Smooth muscle cell of the brain vasculature (primary cell): ENCODE measurements at places on chromosomes 12 and 14.

GRCh38 chr14:55249423-55249822 is 21.8 kb upstream of the FBXO34 start:
- DNase-seq: no peak

DNA sequence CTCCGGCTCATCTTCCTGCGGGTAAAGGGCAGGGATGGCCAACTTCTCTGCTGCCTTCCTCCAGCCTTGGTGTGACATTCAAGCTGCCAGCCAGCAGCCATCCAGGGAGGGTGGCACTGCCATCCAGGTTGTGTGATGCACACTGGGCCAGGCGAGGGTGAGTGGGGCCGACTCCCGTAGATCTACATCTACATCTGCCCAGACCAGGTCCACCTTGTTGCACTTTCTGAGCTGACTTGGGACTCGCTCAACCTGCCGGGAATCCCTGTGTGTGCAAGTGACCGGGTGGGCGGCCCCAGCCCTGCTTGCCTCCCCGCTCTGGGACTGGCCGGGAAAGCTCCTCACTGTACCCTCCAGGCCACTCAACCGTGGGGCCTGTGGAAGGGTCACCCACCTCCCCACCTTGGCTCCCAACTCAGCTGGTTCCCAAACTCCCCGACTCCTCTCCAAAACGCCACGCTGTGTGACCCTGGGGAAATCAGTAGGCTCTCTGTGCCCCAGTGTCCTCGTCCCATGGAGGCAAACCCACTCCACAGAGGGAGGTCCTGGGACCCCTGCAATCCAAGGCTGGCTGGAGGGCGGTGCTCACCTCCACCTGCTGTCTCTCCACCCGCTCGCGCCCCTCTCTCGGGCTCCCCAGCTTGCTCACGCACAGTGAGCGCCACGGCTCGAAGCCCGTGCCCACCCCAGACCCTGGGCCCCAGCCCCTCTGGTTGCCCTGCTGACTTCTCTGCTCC is 14.7 kb downstream of the JAG2 start:
- DNase-seq: no peak

GRCh38 chr14:66249544-66249943 is 236.6 kb upstream of the CCDC196 start:
- DNase-seq: no peak

GRCh38 chr14:96554315-96554910 is 52.2 kb downstream of the PAPOLA start:
- no peak for DNase-seq

- DNase-seq: no peak
These were observed 192.8 kb downstream of the TBX5 start for GRCh38 chr12:114213055-114213581.

GRCh38 chr12:105474672-105475071 is 144.2 kb downstream of the C12orf75 start:
- DNase-seq: no peak

GRCh38 chr12:46795988-46796387 is 29.8 kb downstream of the SLC38A4 start:
- no peak for DNase-seq

DNA sequence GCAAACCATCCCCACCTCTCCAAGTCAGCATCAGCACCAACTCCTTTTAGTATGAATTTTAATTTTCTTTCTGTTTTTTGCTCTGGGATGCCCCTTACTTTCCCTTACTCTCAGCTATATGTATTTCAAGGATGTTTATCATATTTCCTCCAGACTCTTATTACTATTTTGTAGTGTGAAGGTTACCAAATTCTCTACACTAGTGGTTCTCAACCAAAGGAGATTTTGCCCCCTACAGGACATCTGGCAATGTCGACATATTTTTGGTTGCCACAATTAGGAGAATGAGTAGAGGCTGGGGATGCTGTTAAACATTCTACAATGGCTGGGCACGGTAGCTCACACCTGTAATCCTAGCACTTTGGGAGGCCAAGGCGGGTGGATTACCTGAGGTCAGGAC is 29.1 kb upstream of the SOS2 start:
- DNase-seq: peak; percentile 3

DNA sequence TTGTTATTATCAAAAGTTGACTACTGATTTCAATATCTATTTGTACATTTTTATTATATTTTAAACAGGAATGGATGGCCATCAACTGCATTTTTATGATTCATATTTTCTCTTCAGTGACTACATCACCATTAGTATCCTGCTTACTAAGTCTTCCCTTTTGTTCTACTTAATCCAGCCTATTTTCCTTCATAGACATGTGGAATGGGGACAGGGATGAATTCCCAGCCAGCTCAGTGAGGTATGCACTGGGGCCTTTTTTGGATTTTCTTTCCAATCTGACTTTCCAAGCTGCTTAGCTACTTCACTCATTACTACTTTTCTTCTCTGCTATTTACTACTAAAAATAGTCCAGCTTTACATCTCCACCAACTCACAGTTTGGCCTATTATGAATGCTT is 38.4 kb downstream of the AKAP6 start:
- no peak for DNase-seq

GRCh38 chr12:110561471-110562201 is 21.5 kb downstream of the PPTC7 start:
- no peak for DNase-seq

GRCh38 chr14:101035466-101036225 is 132.1 kb upstream of the RTL1 start:
- no peak for DNase-seq

GRCh38 chr14:56886471-56887062 is 76.3 kb upstream of the OTX2 start:
- DNase-seq: no peak
